ENCODE measurements at places on chromosomes 3 and 15. TPM values are rescaled to one million over a fixed set of nuclear protein-coding genes. Genes with fewer than 3 reads are reported as not detected.

DNA sequence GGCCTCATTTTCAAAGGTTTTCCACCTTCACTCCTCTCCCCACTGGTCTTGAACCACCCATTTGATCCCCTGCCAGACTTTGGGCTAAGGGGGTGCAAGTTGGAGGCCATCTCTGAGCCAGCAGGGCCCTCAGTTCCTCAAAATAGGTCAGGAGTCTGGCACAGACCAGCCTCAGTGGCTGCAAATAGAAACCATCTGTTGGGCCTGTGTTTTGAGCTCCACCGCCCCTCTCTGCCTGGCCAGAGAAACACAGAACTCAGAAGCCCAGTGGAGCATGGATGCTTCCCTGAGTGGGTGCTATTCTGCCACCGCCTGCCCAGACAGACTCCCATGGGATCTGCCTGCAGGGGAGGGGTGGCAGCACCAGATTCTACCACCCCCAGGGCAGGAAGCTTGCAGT, 56.3 kb downstream of the CORO2B start:
- DNase-seq: no peak
- H3K4me1 ChIP-seq: no peaks in the 10 kb centered on the region
- H3K27me3 ChIP-seq: no peaks in the 10 kb centered on the region

GRCh38 chr3:10093678-10094077, 14.4 kb downstream of the FANCD2OS start:
- H3K4me3 ChIP-seq: no peak overlapping the region
- no peaks in the 10 kb centered on the region for H3K4me1 ChIP-seq
- no peak overlapping the region for H3K27ac ChIP-seq
- H3K27me3 ChIP-seq: no peaks in the 10 kb centered on the region
- peaks cover 5% of the 10 kb centered on the region for H3K36me3 ChIP-seq

GRCh38 chr3:126077754-126078153, 6.2 kb downstream of the SLC41A3 start:
- no peak overlapping the region for H3K27ac ChIP-seq
- H3K36me3 ChIP-seq: no peaks in the 10 kb centered on the region
- no peak overlapping the region for H3K4me3 ChIP-seq
- no peak for DNase-seq

The TMC3 gene
- not detected for total RNA-seq

The CHRM5 gene
- not detected for total RNA-seq

DNA sequence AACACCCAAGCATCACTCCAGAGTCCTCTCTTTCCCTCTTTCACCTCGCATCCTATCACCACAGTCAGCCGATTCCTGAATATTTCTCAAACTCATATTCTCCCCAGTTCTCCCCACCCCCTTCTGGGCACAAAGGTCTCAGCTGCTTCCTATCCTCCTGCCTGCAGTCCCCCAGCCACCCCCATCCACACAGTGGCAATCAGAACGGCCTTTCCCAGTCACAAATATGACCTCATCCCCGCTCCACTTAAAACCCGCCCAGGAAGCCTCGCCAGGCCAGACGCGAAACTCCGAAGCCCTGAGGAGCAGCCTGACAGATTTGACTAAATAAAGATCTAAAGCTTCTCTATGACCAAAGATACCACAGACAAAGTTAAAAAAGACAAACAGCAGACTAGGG, 49.9 kb upstream of the LINGO1 start:
- H3K4me3 ChIP-seq: no peak overlapping the region
- DNase-seq: no peak
- no peaks in the 10 kb centered on the region for H3K27me3 ChIP-seq
- no peak overlapping the region for H3K27ac ChIP-seq
- no peaks in the 10 kb centered on the region for H3K4me1 ChIP-seq
- H3K36me3 ChIP-seq: no peaks in the 10 kb centered on the region

GRCh38 chr3:188351648-188352047, 197.7 kb downstream of the LPP start:
- H3K4me1 ChIP-seq: no peaks in the 10 kb centered on the region
- H3K4me3 ChIP-seq: no peak overlapping the region
- DNase-seq: no peak
- no peaks in the 10 kb centered on the region for H3K36me3 ChIP-seq
- H3K27me3 ChIP-seq: no peaks in the 10 kb centered on the region

DNA sequence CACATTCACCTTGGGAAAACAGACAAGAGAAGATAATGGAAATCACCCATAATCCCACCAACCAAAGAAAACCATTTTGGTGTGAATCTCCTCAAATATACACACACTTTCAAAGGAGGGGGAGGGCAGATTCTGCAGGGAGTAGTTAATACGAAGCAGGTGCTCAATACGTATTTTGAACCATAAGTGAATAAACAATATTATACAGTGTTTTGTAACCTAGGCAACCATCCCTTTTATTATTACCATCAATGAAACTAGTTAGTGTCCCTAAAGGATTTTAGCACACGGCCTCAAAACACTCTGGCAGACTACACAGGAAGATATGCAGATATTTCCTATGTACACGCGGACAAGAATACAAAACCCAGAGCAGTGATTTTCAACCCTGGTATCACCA, 6.1 kb downstream of the OSBPL10 start:
- peaks cover 5% of the 10 kb centered on the region for H3K27me3 ChIP-seq
- no peak overlapping the region for H3K27ac ChIP-seq
- H3K36me3 ChIP-seq: no peaks in the 10 kb centered on the region
- no peak overlapping the region for H3K4me3 ChIP-seq
- H3K4me1 ChIP-seq: no peaks in the 10 kb centered on the region

The NGLY1 gene
- 74.3 TPM for total RNA-seq

DNA sequence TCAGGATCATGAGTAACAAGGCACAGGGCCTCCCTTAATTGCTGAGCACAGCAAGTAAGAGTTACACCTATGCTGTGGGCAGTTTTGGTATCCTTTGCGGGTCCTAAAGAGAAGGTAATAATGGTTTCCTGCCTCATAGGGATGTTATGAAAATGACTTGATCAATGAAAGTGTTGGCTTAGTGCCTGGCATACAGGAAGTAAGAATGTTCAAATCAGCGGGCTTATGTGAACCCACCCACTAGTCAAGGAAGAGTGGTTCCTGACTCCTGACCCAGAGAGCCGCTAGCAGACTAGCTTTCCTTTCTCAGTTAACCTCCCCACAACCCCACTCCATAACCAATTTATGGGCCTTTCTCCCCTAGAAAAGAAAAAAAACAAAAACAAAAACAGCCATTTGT, 5.2 kb upstream of the ADAMTS9 start:
- no peak overlapping the region for H3K4me3 ChIP-seq
- DNase-seq: no peak
- no peaks in the 10 kb centered on the region for H3K36me3 ChIP-seq
- H3K4me1 ChIP-seq: no peaks in the 10 kb centered on the region

GRCh38 chr3:196868297-196868661, 559 bp downstream of the SENP5 start:
- H3K27ac ChIP-seq: peak overlapping the region; percentile 85
- H3K4me3 ChIP-seq: peak overlapping the region; percentile 73
- no peak for DNase-seq
- H3K36me3 ChIP-seq: peaks cover 4% of the 10 kb centered on the region

- no peak for DNase-seq
- H3K27ac ChIP-seq: no peak overlapping the region
- H3K4me3 ChIP-seq: no peak overlapping the region
- H3K4me1 ChIP-seq: no peaks in the 10 kb centered on the region
- H3K27me3 ChIP-seq: no peaks in the 10 kb centered on the region
- peaks cover 21% of the 10 kb centered on the region for H3K36me3 ChIP-seq
Observed at GRCh38 chr3:129386984-129387383, 41.5 kb downstream of the EFCAB12 start.

DNA sequence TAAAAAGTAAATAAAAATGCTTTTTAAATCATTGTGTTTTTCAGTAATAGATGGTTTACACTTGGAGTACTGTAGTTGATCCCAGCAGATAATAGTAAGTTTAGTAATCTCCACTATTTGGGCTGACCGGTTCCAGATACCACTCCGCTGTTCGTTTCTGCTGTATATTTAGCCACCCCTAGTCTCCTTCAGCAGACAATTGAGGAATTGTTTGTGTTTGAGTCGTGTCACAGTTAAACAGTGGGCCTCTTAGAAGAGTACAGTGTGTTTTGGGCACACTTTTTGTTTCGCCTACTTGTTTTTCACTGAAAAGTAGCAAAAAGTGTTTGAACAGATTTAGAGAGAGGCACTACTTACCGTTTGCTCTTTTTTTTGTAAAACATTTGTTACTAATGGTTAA, 33.2 kb downstream of the PAK2 start:
- no peaks in the 10 kb centered on the region for H3K36me3 ChIP-seq
- H3K4me3 ChIP-seq: no peak overlapping the region
- H3K27me3 ChIP-seq: no peaks in the 10 kb centered on the region
- no peak overlapping the region for H3K27ac ChIP-seq
- H3K4me1 ChIP-seq: peaks cover 55% of the 10 kb centered on the region
- no peak for DNase-seq

DNA sequence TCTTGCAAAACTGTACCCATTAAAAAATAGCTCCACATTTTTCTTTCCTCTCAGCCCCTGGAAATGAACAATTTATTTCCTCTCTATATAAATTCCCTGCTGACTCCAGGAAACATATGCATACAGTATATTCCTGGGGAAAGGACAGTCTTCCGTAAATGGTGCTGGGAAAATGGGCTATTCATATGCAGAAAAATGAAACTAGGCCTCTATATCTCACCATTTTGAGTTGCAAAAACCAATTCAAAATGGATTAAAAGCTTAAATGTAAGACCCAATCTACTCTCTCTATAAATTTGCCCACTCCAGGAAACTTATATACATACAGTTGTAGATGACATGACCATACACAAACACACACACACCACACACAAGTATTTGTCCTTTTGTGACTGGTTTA, 85.9 kb upstream of the GPR149 start:
- H3K27ac ChIP-seq: no peak overlapping the region
- H3K4me3 ChIP-seq: no peak overlapping the region

DNA sequence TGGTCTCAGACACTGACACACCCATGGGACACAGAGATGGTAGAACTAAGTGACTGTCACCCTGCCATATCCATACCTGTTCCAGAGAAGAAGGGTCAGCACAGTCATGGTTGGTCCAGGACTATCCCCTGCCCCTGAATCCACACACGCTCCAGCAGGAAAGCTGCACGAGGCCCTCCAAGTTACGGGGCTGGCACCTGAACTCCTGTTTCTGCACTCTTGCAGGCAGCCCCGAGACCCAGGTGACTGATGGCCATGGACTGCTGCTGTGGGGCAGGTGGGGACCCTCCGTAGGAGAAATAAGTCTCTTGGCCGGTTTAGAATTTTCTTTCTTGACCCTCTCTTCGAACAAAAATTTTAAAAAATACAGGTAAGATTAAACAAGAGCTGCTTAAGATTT, 30.6 kb downstream of the CHDH start:
- no peaks in the 10 kb centered on the region for H3K27me3 ChIP-seq
- no peak overlapping the region for H3K4me3 ChIP-seq
- no peak for DNase-seq
- H3K27ac ChIP-seq: no peak overlapping the region

DNA sequence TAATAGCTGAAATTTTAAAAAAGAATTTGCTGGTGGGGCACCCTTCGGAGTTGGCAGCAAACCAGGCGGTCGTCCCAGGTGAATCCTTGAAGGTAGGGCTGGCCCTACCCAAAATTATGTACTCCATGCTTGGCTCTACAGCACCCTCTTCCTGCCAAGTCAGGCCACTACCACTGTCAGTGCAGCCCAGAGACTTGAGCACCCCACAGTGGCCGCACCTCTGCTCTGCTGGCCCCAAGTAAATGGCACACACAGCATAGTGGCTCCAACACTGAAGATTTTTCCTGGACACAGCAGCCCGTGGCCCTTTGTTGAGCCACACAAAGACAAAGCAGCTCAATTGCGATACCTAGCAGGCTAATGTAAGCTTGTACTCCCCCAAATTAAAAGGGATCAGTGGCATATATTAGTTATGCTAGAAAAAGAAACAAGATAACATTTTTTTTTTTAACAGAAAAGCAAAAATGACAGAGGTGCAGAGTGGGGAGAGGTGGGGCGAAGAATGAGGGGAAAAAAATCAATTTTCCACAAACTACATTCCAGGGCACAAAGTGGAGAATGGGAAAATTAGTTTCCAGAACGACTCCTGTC, 250.5 kb downstream of the UACA start:
- no peaks in the 10 kb centered on the region for H3K36me3 ChIP-seq
- H3K4me3 ChIP-seq: no peak overlapping the region
- H3K4me1 ChIP-seq: peaks cover 20% of the 10 kb centered on the region
- H3K27me3 ChIP-seq: no peaks in the 10 kb centered on the region
- H3K27ac ChIP-seq: no peak overlapping the region

Data from CD4-positive, alpha-beta memory T cell (primary cell).